ENCODE measurements at places on chromosomes 11 and 22. TPM values are rescaled to one million over a fixed set of nuclear protein-coding genes. Genes with fewer than 3 reads are reported as not detected.

Gene NOX4
- total RNA-seq = 10.5 TPM

Gene PELI3
- total RNA-seq = 10.0 TPM

Gene PKDREJ
- not detected for total RNA-seq

Gene LGALS12
- total RNA-seq = not detected

Gene CFAP300
- total RNA-seq = 16.8 TPM

Gene PVALB
- total RNA-seq = not detected

Gene FOLR1
- total RNA-seq = not detected

Gene CHRM4
- total RNA-seq = 0.39 TPM

Gene MMP10
- total RNA-seq = not detected

Gene MS4A2
- total RNA-seq = not detected

Gene PCNX3
- total RNA-seq = 27.9 TPM

Gene ZP1
- total RNA-seq = 1.6 TPM

Gene MYO7A
- total RNA-seq = not detected

Gene ZBTB16
- 7.9 TPM for total RNA-seq

Gene C11orf16
- not detected for total RNA-seq

Gene OR52E6
- total RNA-seq = not detected

Gene DNAJB7
- total RNA-seq = not detected

Gene RCOR2
- total RNA-seq = 6.9 TPM
